Right lung (tissue), 10 donors: ENCODE measurements at places on chromosomes 7 and 10.

GRCh38 chr10:132687181-132687892 lies 98.6 kb downstream of the NKX6-2 start:
- no peak for DNase-seq

DNA sequence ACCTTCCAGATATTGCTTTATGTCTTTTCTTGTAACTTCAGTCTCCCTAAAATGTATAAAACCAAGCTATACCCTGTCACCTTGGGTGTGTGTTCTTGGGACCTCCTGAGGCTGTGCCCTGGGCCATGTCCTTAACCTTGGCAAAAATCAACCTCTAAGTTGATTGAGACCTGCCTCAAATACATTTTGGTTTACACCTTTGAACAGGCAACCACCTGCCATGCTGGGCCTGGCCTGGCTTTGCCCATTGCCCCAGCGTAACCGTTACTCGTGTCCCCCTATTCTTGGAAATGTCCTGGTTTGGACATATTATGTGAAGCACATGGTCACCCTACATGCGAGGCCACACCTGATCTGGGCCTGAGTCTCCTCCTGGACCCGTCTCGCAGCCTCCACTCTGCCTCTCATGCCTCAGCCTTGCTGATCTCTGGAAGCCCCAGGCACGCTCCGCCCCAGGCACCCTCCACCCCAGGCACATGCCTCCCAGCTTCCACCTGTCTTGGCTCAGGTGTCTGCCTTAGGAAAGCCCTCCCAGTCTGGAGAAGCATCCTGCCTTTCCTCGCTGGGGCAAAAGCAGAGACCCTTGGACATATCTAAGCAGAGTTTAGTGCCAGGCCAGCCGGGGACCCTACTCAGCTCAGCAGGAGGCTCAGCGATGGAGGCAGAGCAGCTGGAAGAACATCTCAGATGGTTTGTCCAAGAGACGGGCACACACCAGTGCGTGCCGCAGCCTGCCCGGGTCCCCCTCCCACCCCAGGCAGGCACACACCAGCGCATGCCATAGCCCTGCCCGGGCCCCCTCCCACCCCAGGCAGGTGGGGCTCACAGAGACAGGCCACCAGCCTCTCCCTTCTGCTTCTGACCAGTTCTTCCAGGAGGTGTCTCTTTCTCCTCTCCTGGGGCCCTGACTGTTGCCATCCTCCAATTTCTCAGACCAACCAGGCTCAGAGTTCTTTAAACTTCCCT lies 4.0 kb upstream of the VIPR2 start:
- no peak for DNase-seq

DNA sequence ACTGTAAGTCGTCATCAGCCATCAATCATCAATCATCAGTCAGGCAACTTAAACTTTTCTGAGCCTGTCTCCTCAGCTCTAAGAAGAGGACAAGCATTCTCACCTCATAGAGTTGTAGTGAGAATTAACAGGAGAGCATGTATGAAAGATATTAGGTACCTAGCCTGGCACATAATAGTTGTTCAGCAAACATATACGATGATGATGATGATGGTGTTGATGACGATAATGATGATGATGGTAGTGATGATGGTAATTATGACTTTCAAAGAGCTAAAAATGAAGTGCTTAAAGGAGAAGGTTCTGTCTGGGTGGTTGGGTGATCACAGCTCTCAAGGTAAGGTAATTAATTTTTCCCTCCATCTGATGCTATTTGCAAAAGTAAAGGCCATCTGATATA lies 55.1 kb upstream of the ADRB1 start:
- DNase-seq: no peak

DNA sequence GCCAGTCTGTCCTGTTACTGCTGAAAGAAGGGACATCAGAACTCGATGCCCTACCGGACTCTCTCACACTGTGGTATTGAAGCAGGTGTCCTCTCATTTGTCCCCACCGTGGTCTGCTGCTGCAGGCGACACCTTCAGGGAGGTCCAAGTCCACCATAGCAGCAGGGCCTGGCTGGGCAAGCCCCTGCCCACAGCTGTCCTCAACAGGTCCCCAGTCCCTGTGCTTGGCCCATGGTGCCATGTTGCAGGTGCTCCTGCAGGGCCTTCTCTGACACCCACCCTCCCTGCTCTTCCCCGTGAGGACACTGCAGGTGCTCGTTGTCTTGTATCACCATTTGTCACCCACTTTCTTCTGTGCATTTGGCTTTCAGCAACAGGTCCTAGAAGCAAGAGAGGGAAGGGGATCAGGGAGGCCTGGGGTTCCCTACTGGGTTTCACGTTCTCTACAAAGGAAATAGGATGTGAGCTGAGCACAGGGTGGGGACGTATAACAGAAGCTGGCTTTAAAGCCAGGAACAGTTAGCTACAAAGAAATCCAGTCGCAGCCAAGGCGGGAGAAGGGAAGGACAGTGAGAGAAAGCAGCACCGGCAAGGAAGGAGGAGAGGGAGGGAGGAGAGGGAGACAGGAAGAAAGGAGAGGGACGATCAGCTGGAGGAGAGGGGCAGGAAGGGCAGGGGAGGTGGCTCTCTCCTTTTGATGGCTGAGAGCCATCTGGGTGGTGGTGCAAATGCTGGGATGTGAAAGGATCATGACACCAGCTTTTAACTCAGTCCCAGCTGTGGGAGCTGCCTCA lies 117.7 kb upstream of the FRMD4A start:
- DNase-seq: no peak

DNA sequence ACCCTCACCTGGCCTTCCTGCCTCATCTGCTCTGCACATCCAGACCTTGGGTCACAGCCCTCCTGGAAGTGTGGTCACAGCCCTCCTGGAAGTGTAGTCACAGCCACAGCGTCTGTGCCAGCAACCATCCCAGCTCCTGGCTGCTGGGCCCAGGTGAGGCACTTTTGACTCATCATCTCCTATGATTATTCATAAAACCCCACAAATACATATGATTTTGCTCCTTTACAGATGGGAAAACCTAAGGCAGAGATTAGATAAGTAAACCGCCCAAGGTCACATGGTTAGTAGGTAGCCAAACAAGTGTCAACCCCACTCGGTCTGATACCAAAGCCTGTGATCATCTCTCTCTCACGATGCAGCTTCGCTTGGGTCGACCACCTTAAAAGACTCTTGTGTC lies 94.3 kb downstream of the PRLHR start:
- no peak for DNase-seq

- DNase-seq: no peak
Measured at GRCh38 chr7:52325237-52325636, 710.2 kb upstream of the POM121L12 start.

- no peak for DNase-seq
Measured at GRCh38 chr7:17690030-17690429, 250.3 kb downstream of the SNX13 start.
